Thyroid gland (tissue), 4 donors: ENCODE measurements at places on chromosomes 16 and 17. TPM values are rescaled to one million over a fixed set of nuclear protein-coding genes. Genes with fewer than 3 reads are reported as not detected.

- no peak for DNase-seq
Measured at GRCh38 chr17:4110152-4110551, 32.7 kb downstream of the ZZEF1 start.

DNA sequence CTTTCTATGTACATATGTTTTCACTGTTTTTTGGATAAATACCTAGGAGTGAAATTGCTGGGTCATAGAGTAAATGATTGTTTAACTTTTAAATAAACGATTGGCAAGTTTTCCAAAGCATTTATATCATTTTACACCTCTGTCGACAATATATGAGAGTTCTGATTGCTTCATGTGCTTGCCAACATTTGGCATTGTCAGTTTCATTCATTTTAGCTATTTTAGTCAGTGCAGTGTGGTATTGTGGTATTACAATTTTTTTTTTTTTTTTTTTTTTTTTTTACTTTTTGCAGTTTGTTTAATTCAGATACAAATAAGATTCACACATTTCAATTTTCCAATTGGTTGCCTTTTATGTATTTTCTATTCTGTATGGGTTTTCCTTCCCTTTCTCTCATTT is 26.0 kb downstream of the TADA2A start:
- DNase-seq, result no peak

DNA sequence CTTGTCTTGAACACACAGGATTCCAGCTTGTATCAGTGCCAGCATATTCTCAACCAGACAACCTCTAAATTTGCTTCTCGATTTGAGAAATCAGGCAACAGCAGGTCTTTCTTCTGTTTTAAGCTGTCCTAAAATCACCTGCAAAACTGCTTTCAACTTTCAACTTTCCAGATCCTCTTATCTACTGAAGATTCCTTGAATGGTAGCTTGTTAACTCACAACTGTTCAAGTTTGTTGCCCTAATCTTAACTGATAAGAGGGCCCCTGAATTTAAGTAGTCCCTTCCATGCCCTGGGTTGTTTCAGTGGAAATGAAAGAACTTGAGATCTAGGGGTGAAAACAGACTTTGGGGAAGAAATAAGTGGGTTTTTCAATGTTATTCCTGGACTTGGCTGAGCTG is 57.2 kb downstream of the CHD9 start:
- no peak for DNase-seq

DNA sequence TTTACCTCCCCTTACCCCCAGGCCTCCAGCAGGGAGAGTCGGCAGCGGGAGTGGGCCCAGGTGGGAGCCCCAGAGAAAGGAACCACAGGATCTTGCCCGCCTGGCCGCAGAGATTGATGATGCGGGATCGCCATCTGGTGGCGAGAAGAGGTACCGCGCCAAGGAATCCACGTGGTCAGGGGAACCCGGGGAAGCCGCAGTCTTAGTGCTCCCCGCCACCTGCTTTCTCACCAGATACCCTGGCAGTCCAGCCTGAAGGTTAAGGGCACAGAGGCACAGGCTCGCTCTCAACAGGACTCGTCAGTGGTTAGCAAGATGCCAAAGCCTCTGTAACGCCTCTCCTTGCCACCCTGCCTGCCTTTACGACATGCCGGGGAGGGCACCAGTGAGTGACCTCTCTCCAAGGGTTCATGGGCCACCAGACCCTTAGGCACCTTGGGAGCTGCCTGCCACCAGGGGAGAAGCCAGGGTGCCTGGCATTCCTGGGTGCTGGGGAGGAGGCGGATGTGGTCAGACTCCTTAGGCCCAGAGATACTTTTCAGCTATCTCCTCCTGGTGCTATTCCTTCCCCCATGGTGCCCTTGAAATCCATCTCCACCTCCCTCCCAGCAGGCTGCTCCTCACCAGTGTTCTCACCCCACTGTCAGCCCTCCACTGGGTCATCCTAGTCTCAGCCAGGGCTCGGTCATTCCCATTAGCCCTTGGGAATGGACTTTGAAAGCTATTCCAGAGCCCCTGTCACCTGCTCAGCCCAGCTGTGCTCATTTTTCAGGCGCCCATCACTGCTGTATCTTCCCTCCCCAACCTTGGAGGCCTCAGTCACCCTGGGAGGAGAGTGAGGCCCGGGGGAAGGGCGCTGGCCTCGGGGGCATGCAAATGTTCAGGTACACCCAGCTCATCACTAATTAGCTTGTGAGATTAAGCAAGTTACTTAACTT is 5.5 kb upstream of the RHBDF2 start:
- DNase-seq, result peak; percentile 81

DNA sequence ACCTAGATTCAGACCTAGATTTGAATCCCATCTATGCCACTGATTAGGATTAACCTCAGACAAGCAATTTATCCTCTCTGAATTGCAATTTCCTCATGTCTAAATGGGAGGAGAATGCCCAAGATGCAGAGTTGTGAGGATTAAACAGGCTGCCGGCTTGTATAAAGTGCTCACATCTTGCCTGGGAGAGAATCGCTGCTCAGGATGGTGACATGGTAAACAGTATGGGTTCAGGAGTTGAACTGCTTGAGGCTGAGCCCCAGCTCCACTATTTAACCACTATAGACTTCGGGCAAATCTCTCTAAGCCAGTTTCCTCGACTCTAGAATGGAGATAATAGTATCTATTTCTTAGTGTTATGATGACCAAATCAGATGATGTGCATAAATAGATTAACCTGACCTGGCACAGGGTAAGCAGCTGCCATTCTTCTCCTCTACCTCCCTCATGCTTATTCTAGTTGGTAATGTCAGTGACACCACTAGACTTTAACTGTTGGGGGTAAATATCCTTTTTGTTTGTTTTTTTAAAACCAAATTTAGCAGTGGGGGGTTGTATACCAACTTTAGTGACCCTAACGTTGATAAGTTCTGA is 732 bp upstream of the RPL27 start:
- DNase-seq, result no peak

GRCh38 chr16:67847064-67847861 is at the start of gene CENPT:
TSS of gene CENPT (minus strand) at chr16:67847693. CDS start at chr16:67833859, 13,834 bp downstream.
- peak; percentile 70 for DNase-seq

GRCh38 chr16:81831722-81832126 is 52.6 kb downstream of the PLCG2 start:
- DNase-seq, result peak; percentile 8

DNA sequence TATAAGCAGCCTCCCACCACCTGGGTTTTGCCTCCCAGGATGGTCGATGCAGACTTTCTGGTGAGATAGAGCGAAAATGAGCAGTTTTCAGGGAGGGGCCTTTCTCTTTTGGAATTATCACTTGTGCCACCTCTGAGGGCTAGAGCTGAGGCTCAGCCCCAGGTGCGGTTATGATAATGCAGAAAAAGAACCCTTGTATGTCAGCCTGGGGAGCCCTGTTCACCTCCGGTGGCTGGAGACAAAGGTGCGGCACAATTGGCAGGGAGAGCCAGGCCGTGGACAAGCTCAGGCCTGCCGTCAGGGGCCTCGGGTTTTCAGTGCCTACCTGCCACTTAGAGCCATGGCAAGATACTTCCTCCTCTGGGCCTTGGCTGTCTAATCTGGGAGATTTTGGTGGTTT is 4.4 kb downstream of the SCPEP1 start:
- no peak for DNase-seq

DNA sequence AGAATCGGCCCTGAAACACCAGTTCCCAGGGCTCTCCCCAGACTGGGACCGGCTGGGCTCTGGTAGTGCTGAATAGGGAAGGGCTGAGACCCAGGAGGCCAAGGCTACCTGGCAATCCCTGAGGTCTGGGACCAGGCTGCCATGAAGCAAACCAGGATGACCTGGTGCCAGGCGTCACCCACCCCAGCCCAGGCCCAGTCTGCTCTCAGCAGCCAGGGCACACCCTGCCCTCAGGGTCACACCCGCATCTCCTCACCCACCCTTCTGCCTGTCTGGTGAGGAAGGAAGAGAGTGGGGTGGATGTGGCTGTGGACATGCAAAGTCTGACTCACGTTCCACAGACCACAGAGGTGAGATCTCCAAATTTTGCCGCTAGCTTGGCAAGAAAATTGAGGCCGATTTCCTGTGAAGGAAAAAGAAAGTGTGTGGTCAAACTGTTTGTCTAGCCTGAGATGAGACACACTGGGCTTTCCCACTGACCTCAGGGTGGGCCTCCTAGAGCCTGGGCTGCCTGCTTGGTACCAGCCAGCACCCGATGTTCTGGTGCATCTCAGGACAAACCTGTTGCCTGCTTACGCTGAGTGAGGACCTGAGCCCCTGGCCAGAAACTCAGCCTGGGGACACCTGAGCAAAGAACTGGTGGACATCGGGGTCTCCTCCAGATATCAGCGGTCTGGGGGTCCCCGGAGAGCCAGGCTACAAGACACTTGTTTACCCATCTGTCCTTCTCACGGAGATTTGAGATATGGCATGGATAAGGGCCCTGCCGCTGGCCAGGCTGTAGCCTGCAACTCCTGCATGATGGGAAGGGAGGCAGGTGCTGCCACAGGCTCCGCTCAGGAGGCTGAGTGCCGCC is 6.3 kb upstream of the RAB37 start:
- DNase-seq, result no peak

DNA sequence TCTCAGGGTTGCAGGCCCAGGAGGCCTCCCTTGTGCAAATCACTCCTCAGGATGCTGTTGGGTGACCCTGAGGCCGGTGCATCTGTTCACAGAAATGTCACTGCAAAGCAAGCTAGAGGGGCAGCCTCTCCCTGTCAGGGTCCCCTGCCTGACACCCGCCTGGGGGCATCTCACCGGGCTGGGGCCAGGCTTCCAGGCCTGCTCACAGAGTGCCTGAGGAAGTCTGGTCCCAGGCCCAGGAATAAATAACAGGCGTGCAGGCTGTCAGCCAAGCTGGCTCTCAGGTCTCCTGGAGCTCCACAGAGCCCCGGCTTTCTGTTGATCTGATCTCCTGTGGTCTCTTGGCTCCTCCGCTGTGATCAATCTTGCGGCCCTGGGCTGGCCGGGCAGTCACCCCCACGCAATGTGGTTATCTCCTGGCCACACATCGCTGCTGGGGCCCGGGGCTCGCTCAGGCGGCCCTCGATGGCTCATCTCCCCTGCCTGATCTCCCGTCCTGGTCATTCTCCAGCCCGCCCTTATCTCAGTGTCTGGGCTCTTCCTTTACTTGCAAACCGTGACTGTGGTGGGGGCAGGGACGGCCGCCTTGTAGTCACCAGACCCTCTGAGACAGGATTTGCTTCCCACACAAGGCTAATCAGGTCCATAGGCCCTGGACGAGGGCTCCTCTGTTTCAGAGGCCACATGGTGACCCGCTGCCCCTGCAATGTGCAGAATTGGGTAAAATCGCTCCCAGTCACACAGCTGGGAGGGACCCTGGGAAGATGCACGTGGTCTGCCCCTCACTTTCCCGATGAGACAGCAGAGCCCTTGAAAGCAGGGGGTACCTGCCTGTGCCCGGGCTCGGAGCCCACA is 231.2 kb upstream of the GSE1 start:
- DNase-seq, result no peak

DNA sequence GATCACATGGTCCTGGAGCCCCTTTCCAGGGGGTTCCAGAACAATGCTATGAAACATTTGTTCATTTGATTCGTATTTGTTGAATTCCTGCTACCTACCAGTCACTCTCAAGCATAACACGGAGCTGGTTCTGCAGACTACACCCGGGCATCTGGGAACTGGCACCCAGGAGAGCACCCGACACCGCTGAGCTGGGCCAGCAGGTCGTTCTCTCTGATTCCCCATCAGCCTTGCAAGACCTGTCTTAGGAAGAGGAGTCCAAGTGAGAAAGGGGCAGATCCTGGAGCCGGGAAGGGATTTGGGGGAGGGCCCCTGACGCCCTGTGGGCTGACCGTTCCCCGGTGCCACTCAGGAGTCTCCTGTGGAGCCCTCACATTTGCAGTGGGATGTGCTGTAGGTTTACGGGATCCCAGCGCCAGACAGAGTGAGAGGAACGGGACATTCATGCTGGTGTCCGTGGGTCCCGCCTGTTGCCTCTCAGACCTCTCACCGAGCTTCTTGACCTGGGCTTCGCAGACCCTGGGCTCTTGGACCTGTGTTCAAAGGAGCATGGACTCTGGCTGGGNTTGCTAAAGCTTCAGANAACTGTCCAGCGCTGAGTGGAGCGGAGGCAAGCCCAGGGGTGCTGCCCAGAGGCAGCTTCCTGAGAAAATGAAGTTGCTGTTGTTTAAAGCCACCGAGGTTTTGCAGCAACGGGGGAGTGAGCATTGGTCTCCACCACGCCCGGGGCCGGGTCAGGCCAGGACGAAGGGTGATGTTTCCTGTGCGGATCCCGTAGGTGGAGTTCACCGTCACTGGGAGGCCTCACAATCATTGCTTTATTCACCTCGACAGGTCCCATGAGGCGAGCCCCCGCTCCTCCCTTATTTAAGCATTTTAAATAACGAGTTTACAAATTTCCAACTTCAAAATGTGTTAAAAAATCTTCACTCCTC is 49.2 kb downstream of the METRNL start:
- no peak for DNase-seq

DNA sequence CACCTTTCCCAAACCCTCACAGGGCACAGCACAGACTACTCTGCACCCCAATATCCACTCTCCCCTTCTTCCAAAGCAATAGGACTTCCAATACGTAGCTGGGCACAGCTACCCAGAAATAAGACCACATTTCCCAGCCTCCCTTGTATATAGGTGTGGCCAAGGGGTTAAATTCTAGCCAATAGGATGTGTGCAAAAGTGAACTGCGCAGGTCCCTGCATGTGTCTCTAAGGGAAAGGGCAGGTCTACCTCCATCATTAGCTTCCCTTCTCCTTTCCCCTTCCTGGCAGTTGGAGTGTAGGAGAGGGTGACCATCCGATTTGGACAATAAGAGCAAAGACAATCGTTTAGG is 25.5 kb upstream of the SNN start:
- no peak for DNase-seq

DNA sequence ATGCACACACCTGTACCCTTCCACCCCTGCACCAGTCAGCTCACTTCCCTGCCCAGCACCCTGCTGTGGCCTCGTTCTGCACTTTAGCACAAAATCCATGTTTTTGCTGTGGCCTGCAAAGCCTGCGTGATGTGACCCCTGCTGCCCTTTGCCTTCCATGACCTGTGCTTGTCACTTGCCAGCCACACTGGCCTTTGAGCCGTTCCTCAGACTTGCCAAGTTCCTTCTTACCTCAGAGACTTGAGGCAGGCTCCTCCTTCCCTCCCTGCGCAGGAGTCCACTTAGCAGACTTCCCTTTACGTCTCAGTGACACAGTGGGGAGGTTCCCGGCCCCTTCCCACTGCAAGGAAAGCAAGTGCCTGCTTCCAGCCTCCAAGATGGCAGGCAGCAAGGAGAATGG is 134.7 kb downstream of the SNX29 start:
- DNase-seq, result no peak

- DNase-seq, result no peak
Measured at GRCh38 chr17:39277110-39277509, 51.4 kb upstream of the STAC2 start.

- DNase-seq, result no peak
Measured at GRCh38 chr17:14699574-14700185, 398.8 kb downstream of the HS3ST3B1 start.

Gene C16orf89
- 267 TPM for total RNA-seq

Gene ADGRG1
- 200 TPM for total RNA-seq

Gene KRTAP4-5
- not detected for total RNA-seq

Gene CCL5
- 3.7 TPM for total RNA-seq
